ENCODE measurements at places on chromosomes 1 and 21.

DNA sequence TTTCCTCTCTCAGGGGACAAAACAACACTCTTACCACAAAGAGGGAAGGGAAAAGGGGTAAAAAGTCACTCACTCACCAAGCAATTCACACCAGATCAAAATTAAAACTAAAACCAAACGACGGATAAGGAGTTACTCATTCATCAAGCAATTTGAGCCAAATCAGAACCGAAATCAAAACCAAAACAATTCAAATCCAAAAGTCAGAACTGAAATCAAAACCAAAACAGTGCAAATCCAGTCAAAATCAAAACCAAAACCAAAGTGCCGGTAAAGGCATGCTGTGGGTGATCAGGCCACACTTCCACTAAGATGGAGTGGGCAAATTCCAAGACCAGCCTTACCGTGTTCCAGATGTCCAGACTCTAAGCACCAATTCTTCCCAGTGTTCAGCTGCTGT is 717.9 kb downstream of the AMY1C start:
- no peak for DNase-seq

- no peak for DNase-seq
Measured at GRCh38 chr1:197915862-197916499, 1.2 kb upstream of the LHX9 start.

DNA sequence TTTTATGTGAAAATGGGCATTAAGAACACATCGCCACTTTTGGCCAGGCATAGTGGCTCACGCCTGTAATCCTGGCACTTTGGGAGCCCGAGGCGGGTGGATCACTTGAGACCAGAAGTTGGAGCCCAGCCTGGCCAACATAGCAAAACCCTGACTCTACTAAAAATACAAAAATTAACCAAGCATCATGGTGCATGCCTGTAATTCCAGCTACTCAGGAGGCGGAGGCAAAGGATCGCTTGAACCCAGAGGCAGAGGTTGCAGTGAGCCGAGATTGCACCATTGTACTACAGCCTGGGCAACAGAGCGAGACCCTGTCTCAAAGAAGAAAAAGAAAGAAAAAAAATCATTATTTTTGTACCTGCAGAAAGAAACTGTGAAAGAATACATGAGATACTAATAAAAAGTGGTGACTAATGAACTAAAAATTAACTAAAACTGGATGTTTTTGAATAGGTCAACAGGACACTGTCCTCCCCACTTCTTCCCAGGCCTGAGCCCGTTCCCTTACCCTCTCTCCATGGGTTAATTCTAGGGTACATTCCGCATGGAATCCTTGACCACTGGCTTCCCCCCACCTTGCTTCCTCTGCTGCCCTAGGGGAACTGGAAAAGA is 8.3 kb upstream of the TINAGL1 start:
- no peak for DNase-seq

DNA sequence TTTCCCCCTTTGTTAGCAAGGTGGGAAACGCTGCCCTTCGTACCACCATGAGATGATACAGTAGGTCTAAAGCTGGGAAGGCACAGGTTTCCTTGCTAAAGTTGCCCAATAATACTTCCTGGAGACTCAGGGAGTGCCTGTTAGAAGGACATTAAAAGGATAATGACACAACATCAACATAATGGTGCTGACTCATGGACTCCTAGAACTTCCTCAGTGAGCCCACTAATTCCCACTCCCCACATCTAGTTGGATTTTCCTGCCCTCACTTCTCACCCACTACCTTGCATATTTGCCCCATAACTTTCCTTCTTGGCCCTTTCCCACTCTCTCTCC is 17.5 kb downstream of the CFAP45 start:
- no peak for DNase-seq

DNA sequence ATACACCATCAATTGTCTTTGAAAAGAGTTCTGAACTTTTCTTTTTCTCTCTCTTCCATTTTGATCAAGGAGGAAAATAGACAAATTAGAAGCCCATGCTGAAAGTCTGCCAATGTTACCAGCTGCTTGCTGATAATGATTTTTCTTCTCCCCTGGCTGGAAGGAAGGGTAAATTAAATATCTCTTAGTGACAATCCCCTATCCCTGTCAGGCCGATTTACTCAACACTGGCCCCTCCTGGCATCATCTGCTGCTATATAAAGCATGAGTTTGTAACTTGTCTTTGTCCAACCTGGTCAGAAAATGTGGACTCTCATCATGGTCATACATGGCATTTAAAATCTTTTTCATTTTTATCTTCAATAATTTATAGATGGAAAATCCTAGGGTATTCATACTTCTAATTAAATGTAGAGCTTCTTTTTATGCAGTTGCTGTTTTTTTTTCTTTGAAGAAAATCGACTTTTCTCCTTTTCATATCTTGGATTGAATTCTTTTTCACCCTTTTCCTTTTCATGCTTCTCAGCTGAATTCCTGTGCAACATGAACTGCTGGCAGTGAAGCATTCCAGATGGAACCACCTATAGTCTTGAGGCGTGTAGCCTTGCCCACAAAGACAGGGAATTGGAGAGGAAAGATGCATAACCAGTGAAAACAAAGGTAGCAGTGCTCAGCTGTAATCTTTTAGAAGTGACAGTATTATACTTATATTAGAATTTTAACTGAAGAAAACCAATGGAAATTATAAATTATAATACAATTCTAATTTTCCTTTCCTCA is 214.7 kb upstream of the PTGFR start:
- no peak for DNase-seq

DNA sequence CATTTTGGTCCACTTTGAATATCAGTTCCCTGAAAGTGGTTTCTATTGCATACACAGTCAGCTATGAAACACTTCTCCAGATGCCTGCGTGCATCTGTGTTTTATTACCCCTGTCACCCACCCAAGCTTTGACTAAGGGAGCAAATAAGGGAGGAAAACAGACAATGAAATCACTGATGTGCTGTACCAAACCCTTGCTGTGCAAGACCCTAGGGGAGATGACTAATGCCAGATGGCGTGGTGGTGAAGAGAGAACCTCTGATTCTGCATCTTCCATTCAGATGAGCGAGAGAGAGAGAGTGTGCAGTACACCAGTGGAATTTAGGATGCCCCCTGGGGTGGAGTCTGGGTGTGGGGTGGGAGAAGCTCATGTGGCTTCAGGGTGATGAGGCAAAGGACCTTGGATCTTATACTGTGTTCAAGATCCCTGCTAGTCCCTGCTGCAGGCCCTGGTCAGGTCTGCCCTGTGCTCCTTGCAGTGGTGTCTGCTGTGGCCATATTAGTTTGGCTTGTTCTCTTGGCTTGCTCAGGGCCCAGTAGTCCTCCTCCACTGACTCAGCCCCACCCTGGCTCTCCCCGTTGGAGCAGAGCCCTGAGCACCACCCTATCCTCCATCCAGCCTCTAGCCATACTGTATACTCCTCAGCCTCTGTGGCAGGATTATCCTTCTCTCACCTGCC is 18.5 kb downstream of the CLCA1 start:
- no peak for DNase-seq

- no peak for DNase-seq
Measured at GRCh38 chr1:230105754-230106625, 39.0 kb downstream of the GALNT2 start.

DNA sequence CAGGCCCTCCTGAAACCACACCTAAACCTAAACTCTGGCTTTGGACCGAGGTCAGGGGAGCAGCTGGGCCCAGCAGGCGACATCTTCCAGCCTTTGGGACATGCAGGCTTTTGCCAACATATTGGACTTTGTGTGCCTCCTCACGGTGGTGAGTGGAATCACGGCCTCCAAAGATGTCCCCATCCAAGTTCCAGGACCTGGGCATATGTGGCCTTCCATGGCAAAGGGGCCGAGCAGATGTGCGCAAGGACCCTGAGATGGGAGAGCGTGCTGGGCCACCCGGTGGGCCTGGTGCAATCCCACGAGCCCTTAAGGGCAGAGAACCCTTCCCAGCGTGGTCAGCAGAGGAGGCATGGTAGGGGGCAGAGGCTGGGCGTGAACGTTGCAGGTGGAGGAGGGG is 160.8 kb upstream of the C1orf174 start:
- DNase-seq: no peak

DNA sequence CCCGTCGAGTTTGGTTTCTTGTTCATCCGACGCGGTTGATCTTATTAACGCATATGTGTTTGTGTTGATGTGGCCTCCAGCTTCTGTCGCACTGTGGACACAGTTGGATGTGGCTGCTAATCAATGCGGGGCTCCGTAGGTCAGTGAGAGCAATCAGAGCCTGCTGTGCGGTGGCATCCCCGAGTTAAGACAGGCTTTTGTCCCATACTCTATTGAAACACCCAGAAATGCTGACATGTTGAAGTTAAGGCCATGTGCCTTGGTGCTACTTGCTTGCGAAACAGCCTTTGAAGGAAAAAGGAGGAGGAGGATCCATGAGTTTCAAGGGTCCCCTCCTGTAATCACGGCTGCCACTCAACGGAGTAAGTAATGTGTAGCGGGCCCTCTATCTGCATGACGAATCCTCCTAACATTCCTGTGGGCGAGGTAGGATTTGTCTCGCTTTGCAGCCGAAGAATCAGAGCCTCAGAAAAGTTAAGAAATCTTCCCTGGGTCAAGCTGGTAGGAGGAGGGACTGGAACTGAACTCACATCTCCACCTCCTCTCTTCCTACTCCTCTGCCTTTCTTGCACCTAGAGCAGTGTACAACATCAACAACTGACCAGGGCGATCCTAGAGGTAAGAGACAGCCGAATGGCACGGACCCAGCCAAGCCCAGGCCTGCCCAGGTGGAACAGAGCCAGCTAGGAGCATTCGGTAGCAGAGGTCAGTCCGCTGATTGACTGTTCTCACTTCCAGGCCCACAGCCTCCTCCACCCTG is 19.5 kb downstream of the PDE9A start:
- DNase-seq: no peak

- no peak for DNase-seq
Measured at GRCh38 chr21:26717146-26717739, 128.0 kb downstream of the ADAMTS1 start.

DNA sequence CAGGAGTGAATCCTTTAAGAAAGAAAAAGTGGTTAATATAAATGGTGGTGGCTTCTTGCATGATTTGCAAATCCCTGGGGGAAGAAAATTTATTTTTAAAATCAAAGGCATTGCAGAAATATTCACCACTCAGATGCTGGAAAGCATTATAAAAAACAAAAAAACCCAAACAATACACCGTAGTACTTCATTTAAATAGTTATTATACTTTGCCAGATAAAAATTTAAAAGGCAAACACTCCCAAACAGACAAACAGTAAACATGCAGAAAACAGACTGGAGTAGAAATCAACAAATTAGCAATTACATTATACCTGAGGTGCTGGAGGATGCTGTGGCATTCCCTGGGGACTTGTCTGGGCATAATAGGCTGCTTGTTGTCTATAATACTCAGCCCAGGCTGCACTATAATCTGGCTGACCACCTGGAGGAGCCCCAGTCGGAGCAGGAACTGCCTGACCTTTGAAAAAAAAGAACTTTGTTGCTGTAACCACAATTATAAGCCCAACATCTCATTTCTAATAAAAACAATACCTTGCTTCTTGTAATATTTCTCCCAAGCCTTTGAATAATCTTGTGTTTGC is 29.9 kb downstream of the FUBP1 start:
- DNase-seq: no peak

Measured in activated T-cell treated with anti-CD3 and anti-CD28 coated beads for 24 hours (primary cell).